Stimulated activated CD4-positive, alpha-beta T cell treated with anti-CD3 and anti-CD28 coated beads, Interleukin-1b, Interleukin-23, amount 100 ng/mL, for 48 hours (primary cell): ENCODE measurements at places on chromosomes 5 and 9.

GRCh38 chr9:137114220-137114612 lies 317 bp downstream of the DPP7 start:
- DNase-seq = no peak

DNA sequence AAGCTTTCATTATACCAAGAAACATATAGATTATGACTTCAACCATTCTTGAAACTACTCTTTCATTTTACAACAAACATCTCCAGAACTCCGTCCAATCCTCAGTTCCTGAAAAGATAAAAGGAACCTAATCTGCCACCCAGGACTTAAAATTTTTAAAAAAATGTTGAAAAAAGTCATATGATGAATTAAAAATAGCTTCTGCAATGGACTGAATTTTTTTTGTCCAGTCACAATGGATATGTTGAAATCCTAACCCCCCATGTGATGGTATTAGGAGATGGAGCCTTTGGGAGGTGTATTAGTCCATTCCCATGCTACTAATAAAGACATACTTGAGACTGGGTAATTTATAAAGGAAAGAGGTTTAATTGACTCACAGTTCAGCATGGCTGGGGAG lies 2.7 kb upstream of the ALDH1A1 start:
- DNase-seq = no peak

- no peak for DNase-seq
Measured at GRCh38 chr9:35856882-35857281, 13.3 kb downstream of the OR13J1 start.

DNA sequence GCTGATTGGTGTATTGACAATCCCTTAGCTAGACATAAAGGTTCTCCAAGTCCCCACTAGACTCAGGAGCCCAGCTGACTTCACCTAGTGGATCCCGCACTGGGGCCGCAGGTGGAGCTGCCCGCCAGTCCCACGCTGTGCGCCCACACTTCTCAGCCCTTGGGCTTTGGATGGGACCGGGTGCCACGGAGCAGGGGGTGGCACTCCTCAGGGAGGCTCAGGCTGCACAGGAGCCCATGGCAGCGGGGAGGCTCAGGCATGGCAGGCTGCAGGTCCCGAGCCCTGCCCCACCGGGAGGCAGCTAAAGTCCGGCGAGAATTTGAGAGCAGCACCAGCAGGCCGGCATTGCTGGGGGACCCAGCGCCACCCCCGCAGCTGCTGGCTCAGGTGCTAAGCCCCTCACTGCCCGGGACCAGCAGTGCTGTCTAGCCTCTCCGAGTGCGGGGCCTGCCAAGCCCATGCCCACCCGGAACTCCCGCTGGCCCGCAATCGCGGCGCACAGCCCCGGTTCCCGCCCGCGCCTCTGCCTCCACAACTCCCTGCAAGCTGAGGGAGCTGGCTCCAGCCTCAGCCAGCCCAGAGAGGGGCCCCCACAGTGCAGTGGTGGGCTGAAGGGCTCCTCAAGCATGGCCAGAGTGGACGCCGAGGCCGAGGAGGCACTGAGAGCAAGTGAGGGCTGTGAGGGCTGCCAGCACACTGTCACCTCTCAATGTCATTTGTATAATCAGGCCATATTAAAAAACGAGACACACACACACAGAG lies 437.2 kb downstream of the CSNK1G3 start:
- DNase-seq = no peak

DNA sequence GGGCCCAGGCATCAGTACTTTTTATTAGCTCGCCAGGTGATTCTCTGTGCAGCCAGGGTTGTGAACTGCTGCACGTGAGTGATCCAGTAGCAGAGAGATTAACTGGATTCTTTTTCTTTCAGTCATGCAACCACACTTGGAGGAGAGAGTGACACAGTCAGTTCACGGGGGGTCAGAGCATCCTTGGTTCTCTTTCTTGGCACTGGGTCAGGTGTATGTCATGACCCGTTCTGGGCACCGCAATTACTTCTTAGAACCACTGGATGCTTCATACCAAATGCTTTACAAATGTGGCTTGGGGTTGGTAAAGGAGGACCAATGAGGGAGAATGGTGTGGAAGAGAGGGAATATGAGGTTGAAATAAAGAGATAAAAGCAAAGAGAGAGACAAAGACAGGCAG lies 368.7 kb downstream of the MLLT3 start:
- DNase-seq = no peak

GRCh38 chr5:15794052-15794985 lies 294.3 kb downstream of the FBXL7 start:
- no peak for DNase-seq

DNA sequence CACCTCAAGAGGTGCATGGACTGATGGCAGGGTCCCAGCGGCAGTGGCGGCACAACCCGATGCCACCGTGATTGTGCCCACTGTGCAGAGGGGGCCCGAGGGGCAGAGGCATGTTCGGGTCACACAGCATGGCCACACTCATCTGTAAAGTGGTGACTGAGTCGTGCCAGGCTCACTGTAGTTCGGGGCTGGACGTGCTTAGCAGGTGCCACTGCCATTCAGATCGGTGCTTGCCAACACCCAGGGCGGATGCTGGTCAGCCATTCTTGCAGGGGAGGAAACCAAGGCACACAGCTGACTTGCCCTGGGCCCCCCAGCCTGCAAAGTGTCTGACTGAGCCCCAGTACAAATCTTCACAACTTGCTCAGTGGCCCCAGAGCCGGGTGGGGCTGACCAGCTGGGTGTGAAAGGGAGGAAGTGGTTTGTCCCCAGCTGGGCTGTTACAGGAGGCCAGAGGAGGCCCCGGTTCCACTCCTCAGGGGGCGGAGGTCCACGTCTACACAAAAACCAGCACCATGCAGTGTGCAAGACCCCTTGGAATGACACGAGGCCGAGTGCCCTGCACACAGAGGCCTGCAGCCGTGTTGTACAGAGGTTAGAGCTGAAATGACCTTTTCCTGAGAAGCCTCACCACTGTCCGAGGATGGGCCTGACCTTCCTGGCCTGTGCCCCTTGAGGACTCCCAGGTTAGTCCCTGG lies 17.9 kb downstream of the FGD3 start:
- DNase-seq = no peak
